ENCODE measurements at places on chromosomes 6 and 20. TPM values are rescaled to one million over a fixed set of nuclear protein-coding genes. Genes with fewer than 3 reads are reported as not detected.

Gene PACSIN1
- 0.04 TPM for polyA plus RNA-seq

DNA sequence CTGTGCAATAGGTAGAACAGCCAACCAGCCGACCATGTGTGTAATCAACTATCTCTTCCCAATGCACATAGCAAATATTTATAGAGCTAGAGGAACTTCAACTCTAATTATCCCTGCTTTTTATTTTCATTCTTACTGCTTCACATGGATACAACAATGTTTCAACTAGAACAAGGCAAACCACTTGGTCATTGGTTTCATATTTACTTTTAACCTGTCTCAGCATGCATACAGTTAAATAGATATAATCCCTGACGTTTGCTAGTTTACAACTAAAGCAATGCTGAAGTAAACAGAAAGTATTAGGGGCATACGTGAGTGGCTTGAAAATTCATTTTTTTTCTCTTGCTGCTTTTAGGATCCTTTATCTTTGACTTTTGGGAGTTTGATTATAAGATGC lies 318.5 kb upstream of the MAP3K7 start:
- DNase-seq, result no peak

DNA sequence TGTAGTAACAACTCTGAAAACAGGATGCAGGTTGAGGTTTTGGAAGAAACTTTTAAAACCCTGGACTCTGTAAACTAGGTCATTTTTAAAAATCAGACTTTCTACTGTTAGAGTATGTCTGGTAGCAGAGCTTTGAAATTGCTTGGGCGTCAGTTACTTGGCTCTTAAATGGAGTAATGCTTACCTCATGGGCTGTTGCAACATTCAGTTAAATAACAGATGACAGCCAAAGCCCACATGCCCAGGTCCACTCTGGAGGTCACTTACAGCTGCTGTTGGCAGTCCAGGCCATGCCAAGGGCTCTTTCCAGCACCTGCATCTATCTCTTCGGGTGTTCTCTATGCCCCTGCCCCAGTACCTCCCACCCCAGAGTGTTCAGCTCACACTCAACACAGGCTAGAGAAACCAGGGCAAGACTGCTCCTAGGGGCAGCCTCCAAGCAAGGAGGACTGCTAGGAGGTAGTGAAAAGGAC lies 96.4 kb downstream of the BANF2 start:
- DNase-seq, result no peak

DNA sequence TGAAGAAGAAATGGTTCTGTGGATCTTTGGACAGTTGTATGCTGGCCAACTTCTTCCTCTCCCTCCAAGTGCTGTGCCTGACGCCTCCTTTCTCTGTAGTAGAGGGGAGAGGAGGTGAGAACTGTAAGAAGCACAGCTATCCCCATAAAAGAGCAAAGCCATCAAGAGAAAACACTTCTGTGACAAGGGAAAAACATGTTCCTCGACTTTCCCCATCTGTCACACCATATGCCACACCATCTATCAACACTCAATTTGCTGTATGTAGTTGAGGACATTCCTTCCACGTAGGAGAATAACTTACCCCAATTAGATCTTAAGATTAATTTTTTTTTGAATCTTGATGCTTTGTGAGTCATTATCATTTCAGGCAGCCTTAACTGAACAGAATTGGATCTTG lies 156.2 kb upstream of the PLCB4 start:
- DNase-seq, result no peak

Gene KIAA0408
- 4.7 TPM for polyA plus RNA-seq

DNA sequence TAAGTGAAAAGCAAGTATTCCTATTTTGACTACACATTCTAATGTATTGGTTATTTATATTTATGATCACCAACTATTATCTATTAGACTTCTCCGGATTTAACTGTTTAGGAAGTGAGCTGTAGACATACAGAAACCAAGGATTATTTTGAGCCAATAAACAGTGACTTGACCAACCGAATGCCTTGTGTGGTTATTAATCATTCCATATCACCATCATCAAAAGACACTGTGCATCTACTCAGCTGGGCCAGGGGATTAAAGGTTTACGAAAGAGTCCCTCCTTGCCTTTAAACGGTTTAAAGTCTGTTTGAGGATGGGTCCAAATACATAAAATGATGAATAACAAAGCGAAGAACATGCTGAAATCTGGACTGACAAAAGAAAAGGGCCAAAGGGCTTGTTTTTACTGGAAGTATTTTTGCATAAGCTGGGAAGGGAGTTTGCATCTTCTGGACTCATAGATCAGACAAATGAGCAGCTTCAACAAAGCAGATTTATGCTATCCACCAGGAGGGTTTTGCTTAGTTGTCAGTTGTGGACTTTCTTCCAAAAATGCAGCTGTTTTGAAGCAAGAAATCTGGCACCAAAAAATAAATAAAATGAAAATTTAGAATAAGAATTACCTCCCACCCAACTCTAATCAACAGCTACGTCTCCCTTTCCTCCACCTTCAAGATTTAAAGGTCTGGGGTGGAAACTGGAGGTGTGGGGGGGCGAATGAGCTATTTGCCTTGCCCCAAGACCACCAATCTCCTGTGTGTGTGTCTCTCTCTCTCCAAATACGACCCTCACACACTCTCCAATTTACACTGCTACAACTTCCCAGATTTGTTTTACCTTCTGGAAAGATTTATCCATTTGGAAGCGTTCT lies 33.6 kb upstream of the ID4 start:
- DNase-seq, result no peak

GRCh38 chr6:88967891-88968290 lies 4.5 kb upstream of the RNGTT start:
- no peak for DNase-seq

Gene BIRC7
- polyA plus RNA-seq, result not detected

Gene SLC23A2
- 17.9 TPM for polyA plus RNA-seq

GRCh38 chr6:33788694-33789549 lies at the start of gene LEMD2:
LEMD2 (minus strand) TSS chr6:33789130; CDS start chr6:33789116, 14 bp downstream.
- DNase-seq, result peak; percentile 84

Gene C20orf202
- not detected for polyA plus RNA-seq

DNA sequence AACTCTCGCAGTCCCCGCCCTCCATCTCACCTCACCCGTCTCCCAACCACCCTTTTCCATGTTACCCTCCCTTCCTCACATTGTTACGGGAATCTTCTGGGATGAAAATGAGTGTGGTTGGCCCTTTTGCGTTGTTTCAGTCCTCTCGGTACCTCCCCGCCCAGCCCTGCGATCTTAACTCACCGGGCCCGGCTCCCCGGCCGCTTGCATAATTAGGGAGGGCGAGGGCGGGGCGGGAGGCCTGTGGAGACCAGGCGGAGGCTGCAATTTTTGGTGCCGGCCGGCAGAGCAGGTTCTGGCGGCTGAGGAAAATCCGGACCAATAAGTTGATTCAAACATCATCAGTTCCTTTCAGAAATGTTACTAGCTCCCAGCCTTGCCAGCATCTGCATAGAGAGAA lies 25.2 kb downstream of the TFAP2B start:
- no peak for DNase-seq

- no peak for DNase-seq
Measured at GRCh38 chr20:44646641-44647274, 4.7 kb downstream of the ADA start.

Gene SLC17A2
- not detected for polyA plus RNA-seq

Gene FANCE
- polyA plus RNA-seq, result 7.1 TPM

- DNase-seq, result no peak
Measured at GRCh38 chr6:12265791-12266190, 24.4 kb upstream of the EDN1 start.

Gene MRAP2
- not detected for polyA plus RNA-seq

GRCh38 chr20:52991830-52992229 lies 19.7 kb downstream of the TSHZ2 start:
- DNase-seq, result no peak

Gene PSORS1C2
- polyA plus RNA-seq, result not detected

GRCh38 chr6:157267109-157267611 lies 56.2 kb downstream of the TMEM242 start:
- DNase-seq, result no peak

Gene TFAP2C
- not detected for polyA plus RNA-seq

Gene IFT52
- 53.2 TPM for polyA plus RNA-seq

GRCh38 chr20:24163506-24163905 lies 174.9 kb upstream of the GGTLC1 start:
- no peak for DNase-seq

DNA sequence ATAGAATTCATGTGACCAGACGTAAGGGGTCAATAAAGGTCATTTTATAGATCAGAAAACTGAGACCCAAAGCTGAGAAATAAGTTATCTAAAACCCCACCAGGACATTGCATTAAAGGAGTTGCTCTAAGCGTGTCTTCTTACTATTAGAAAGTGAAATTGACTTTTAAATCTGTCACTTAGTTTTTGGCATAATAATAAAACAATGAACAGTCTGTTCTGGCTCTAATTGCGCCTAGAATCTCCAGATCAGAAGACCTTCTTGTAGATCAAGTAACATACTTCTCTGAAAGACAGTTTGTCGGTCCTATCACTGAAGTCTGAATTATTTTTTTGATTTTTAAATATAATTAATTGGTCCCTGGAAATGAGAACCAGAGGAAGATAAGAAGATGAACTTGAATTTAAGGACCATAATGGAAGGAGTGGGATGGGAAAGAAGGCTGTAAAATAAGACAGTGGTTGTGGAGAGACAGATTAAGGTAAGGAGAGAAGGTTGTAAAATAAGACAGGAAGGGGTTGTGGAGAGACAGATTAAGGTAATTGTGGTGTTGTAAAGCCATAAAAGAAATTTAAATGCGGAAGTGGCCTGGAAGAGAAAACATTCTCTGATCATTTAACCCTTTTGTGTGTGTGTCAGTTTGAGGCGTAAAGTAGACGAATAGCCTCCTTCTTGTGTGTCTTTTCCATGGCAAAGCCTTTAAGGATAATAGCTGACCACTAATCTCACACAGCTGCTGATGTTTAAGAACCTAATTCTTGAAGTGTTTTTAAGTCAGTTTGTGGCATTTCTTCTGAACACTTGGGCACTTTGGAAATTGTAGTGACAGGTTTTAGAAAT lies 20.1 kb downstream of the TOP1 start:
- no peak for DNase-seq

DNA sequence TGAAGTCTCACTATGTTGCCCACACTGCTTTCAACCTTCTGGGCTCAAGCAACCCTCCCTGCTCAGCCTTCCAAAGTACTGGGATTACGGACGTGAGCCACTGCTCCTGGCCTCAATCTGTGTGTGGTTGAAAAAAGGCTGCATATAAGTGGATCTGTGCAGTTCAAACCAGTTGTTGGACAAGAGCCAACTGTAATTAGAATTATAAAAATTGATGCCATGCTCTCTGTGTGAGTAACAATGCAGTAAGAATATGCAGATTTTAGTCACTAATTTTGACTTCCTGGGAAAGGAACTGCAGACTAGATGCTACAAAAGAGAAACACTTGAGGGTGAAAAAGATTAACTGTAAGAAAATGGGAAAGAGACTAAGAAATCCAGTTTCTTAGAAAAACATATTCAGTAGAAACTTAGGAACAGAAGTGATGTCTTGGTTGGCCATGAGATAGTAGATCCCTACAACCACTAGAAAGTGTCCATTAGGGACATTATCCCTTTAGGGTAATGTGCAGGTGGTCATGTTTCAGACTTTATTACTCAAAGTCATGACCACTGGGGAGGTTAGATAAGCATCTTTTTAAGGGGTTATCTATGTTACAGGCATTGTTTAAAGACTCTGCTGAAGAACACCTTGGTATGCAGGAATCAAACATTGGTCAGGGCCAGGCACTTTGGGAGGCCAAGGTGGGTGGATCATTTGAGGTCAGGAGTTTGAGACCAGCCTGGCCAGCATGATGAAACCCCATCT lies 26.3 kb downstream of the ITCH start:
- no peak for DNase-seq

DNA sequence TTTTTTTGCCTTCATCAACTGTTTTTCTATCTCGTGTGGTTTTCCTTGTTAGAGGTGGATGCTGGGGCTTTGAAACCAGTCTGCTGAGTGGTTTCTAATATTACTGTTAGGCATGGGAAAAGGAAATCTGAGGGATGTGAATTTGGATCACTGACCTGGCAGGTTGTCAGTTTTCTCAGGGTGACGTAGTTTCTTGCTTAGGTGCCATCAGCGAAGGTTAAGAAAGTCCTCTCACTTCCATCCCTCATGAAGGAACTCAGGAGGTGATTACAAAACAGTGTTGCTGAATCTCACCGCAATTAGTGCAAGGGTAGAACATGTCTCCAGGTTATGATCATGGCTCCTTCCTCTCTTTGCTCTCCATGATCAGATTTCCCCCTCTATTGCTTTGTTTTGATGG lies 135.9 kb downstream of the SOX4 start:
- no peak for DNase-seq

Gene ENPP3
- polyA plus RNA-seq, result 0.14 TPM

- peak; percentile 36 for DNase-seq
Measured at GRCh38 chr20:53738039-53738944, 144.7 kb upstream of the ZNF217 start.

DNA sequence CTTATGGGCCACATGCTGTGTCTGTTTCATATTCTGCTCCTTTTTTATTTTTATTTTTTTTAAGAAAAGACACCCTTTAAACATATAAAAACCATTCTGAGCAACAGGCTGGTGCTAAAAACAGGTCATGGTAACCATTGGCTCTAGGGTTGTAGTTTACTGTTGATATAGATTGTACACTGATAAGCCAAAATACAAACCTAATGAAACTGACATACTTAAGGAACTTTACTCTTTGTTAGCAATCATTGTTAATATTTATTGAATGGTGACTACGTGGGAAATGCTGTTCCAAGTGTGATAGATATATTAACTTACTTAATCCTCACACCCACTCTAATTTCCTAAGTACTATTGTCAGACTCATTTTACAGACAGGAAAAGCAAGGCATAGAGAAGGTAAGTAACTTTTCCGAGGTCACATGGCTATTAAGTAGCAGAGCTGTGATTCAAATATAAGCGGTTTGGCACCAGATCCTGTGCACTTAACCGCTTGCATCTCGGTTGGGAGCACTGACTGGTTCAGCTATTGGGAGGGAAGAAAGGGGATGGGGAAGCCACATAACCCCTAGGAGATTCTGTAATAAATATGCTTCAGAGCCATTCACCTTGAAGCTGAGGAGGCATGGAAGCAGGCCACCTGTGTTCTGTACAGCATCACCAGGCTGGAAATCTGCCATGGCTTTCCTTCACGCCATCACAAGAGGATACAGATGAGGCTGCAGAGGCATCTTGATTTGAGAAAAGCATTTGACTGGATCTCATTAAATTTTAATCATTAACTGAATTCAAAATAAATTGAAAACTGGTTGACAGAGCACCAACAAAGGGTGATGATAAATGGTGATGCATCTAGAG lies 4.9 kb downstream of the TRAF3IP2 start:
- no peak for DNase-seq
